Kidney (tissue), 22 donors: ENCODE measurements at places on chromosomes 5 and 9. TPM values are rescaled to one million over a fixed set of nuclear protein-coding genes. Genes with fewer than 3 reads are reported as not detected.

Gene UGT3A1
- total RNA-seq = 6.1 TPM

Gene C5orf58
- total RNA-seq = not detected

Gene OTULINL
- 10.8 TPM for total RNA-seq

Gene TICAM2
- total RNA-seq = 7.6 TPM

Gene LMBRD2
- 13.6 TPM for total RNA-seq

Gene PLPPR1
- 0.98 TPM for total RNA-seq

Gene SHISAL2B
- total RNA-seq = not detected

Gene DOCK2
- total RNA-seq = 42.0 TPM

Gene SPAG8
- 6.1 TPM for total RNA-seq

GRCh38 chr5:133742431-133742988 lies 130.2 kb upstream of the FSTL4 start:
- no peak for DNase-seq

DNA sequence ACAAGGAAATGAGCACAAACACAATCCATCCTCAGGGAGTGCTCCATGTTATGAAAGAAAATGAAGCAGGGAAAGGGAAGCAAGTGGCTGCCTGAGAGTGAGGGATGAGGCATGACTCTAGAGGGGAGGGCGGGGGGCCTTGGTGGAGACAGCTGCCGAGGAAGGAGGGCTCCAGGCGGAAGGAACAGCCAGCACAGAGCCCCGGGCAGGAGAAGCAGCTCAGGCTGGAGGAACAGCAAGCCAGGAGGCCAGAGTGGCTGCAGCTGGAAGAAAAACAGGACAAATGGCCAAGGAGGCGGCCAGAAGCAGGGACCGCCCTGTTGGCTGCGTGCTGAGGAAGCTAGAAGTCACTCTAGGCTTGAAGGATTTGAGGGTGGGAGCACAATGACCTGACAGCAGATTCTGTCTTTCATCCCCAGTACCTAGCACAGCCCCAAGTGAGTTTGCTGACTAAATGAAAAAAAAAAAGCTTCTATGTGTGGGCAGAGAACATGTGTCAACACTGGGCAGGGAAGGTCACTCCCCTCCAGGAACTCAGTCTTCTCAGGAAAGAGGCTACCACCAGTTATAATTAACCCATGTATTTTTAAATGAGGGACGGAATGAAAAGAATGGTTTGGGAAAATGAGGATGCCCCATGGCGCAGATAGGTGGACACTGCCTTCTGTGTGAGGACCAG lies 142.8 kb downstream of the DCP2 start:
- DNase-seq = peak; percentile 63

GRCh38 chr9:136163248-136163850 lies 41.6 kb downstream of the LHX3 start:
- no peak for DNase-seq

GRCh38 chr9:100427366-100428263 lies 672 bp downstream of the MSANTD3 start:
- peak; percentile 78 for DNase-seq

GRCh38 chr9:111029260-111029659 lies 9.0 kb downstream of the LPAR1 start:
- DNase-seq = no peak

GRCh38 chr5:178431063-178431781 lies 159.0 kb downstream of the COL23A1 start:
- DNase-seq = no peak

- no peak for DNase-seq
Observed at GRCh38 chr9:127018935-127019334, 103.5 kb downstream of the ANGPTL2 start.

GRCh38 chr5:14579731-14580397 lies 1.7 kb upstream of the OTULINL start:
- DNase-seq = no peak

DNA sequence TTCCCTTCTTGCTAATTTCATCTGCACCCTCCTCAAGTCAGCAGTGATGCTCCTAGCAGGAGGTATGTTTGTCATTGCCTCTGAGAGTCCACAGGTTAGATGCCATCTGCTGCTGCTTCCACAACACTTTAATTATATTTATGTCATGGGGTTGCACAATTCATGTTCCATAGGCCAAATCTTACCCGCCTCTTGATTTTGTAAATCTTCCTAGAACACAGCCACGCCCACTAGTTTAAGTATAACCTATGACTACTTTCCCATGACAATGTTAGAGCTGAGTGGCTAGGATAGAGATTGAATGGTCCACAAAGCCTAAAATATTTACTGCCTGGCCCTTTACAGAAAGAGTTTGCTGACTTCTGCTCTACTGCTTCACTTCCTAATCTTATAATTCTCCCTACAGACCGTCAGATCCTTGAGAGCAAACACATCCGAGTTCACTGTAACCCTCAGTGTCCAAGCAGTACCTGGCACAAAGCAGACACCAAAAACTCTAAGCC lies 21.1 kb downstream of the LIFR start:
- no peak for DNase-seq

GRCh38 chr5:39503155-39503554 lies 78.4 kb upstream of the DAB2 start:
- no peak for DNase-seq

- no peak for DNase-seq
Observed at GRCh38 chr9:78383130-78383529, 86.2 kb downstream of the PSAT1 start.

GRCh38 chr5:59792983-59793585 lies 100.4 kb downstream of the PDE4D start:
- DNase-seq = no peak

GRCh38 chr5:35342664-35343063 lies 112.4 kb upstream of the PRLR start:
- DNase-seq = no peak

GRCh38 chr5:170907758-170908157 lies 45.9 kb downstream of the RANBP17 start:
- no peak for DNase-seq

DNA sequence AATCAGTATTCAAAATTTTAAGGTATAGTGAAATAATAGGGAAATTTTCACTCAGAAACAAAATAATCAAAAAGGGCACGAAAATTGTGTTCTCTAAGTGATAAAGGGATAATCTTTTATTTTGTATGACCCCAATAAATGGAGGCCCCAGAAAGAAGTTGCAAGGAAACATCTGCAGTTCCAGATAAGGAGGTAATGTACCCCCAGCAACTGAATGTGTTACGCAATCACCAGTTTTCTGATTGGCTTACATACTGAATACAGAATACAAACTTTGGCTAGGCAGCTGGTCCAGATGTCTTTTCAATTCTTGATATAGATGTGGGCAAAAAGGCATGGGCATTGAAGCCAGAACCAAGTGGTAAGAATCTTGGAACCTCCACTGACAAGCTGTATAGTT lies 1.7 kb upstream of the TOPORS start:
- DNase-seq = no peak

DNA sequence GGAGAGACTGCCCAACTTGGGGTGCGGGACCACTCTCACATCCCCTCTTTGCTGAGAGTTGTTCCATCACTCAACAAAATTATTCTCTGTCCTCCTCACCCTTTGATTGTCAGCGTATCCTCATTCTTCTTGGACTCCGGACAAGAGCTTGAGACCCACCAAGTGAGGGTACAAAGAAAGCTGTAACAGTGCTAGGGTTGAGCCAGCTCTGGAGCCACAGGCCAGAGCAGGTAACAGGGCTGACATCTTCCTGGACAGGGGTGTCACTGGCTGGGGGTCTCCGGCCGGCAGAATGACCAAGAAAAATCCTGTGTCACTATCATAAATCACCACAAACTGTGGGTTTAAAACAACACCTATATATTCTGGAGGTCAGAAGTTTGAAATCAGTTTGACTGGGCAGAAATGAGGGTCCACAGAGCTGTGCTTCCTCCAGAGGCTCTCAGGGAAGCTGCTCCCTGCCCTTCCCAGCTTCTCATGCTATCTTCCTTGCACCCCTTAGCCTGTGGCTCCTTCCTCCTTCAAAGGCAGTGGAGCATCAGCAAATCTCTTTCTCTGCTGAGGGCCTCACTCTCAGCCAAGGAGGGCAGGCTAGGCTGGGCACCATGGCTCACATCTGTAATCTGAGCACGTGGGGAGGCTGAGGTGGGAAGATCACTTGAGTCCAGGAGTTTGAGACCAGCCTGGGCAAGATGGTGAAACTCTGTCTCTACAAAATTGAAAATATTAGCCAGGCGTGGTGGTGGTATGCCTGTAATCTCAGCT lies 4.1 kb upstream of the BBLN start:
- no peak for DNase-seq

DNA sequence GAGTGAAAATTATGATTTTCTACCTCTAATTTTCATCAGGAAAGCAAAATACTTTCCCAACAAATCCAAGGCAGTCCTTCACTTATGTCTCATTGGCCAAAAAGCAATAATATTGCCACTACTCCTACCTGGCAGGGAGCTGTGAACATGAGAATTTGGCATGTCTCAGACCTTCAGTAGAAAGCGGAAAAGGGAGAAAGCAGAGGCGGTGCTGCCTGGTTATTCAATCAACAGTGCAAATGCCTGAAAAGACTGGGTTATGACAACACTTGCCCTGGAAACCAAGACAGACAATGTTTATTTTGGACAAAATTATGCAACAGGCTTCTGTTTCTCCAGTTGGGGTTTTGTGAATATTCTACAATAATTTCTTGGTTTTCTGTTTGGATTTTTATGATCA lies 194.4 kb downstream of the TAF11L14 start:
- no peak for DNase-seq

DNA sequence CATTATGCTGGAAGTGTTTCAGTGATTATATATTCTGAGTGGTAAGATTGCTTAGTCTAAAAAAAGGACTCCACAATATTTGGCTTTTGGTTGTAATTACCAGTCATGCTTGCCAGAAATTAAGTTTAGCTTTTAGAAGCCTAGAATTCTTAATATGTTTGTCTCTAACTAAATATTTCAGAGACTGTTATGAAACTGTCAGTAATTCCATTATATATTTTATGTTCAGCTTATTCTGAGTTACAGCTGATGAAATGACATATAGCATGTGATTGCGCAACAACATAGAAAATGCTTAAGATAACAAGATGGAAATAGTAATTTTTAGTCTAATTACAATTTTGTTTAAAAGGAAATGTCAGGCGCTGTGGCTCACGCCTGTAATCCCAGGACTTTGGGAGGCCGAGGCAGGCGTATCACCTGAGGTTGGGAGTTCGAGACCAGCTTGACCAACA lies 44.2 kb downstream of the KIAA1958 start:
- DNase-seq = no peak

DNA sequence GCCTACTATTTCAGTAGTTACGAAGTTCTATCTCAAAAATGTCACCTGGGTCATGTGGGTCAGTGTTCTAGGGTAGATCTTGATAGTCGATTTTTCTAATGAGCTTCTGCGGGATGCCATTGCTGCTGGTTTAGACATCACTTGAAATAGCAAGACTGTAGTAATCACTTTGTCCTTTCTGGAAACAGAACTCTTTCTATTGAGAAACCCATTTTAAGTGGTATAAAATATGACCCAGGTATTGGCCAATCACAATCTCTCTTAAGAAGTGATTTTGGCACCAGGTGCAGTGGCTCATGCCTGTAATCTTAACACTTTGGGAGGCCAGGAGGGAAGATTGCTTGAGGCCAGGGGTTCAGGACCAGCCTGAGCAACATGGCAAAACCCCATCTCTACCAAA lies 17.6 kb downstream of the ARRDC3 start:
- no peak for DNase-seq

- DNase-seq = no peak
Observed at GRCh38 chr5:72167804-72168203, 60.5 kb downstream of the MAP1B start.

DNA sequence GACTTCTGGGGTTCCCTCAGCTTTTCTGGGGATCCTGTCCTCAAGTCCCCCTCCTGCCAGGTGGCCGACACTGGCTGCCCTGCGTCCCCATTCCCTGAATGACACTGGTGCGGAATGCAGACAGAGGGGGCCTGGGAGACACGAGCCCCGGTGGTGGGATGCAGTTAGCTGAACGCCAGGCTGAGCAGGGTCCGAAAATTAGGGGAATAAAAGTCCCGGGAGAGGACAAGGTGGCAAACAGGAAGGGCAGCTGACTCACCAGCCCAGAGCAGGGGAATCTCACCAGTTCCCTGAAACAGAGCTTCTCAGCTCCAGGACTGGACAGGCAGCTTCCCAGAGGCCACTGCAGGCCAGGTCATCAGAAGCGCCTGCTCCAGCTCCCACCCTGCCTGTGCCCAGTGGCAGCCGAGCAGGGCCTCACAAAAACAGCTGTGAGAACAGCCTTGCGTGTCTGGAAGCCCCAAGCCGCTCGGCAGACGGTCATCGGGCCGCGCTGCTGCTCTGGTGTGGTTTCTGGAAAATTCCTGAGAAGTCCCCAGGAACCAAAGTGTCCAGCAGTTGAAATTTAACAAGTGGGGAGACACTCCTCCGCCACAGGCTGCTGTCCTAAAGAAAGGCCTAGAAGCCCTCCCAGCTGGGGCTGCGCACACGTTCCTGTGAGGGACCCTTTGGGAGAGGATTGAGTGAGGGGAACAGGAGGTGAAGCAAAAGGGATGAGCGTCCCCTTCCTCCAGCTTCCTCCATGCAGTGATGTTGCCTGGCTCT lies 47.6 kb upstream of the EXOC3 start:
- no peak for DNase-seq

- no peak for DNase-seq
Observed at GRCh38 chr5:68960961-68961360, 132.9 kb upstream of the SLC30A5 start.

- no peak for DNase-seq
Observed at GRCh38 chr5:65758546-65759144, 36.6 kb downstream of the NLN start.

DNA sequence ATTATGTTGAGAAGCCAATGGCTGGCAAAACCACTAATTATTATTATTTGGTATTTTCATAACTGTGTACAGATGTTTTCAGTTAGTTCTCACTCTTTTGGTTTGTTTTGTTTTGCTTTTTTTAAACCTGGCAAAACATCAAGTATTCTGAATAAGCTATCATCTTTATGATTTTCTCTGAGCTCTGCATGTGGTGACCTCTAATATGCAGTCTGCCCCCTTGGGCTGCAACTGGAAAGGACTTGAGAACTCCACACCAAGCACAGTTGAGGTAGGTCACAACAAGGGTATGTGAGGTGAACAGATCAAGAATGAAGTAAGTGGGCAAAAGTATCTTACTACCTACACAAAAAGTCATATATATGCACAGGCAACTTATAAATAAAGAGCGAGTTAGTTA lies 202.2 kb downstream of the NFIB start:
- no peak for DNase-seq

GRCh38 chr5:56632199-56632598 lies 183.2 kb upstream of the MAP3K1 start:
- DNase-seq = no peak

GRCh38 chr5:140967226-140967893 lies 1.1 kb downstream of the PCDHAC2 start:
- DNase-seq = no peak
